ENCODE measurements at places on chromosomes 7 and 10. TPM values are rescaled to one million over a fixed set of nuclear protein-coding genes. Genes with fewer than 3 reads are reported as not detected.

The IFIT1B gene
- not detected for total RNA-seq

The RBM20 gene
- 2.4 TPM for total RNA-seq

The VPS41 gene
- total RNA-seq, result 65.7 TPM

The CHAT gene
- not detected for total RNA-seq

The GPR15LG gene
- total RNA-seq, result not detected

The CAMK2B gene
- 0.63 TPM for total RNA-seq

The AUTS2 gene
- 4.9 TPM for total RNA-seq

The RAPGEF5 gene
- 35.8 TPM for total RNA-seq

The UPK3BL1 gene
- 14.3 TPM for total RNA-seq

The AZGP1 gene
- not detected for total RNA-seq

The PRSS2 gene
- total RNA-seq, result not detected

The NEUROG3 gene
- total RNA-seq, result not detected

The ITPRID1 gene
- not detected for total RNA-seq

The MMRN2 gene
- total RNA-seq, result 6.2 TPM

The HEPACAM2 gene
- not detected for total RNA-seq

The PRPS1L1 gene
- not detected for total RNA-seq

The CASTOR2 gene
- total RNA-seq, result 15.4 TPM

The GSTO1 gene
- 69.3 TPM for total RNA-seq

The MYOZ1 gene
- total RNA-seq, result 0.20 TPM

The TRPV5 gene
- not detected for total RNA-seq

The EPHA1 gene
- not detected for total RNA-seq

The AHR gene
- total RNA-seq, result 187 TPM

The MSS51 gene
- 2.1 TPM for total RNA-seq

The CYP26A1 gene
- total RNA-seq, result not detected

The ZNF727 gene
- total RNA-seq, result 0.10 TPM

The EMX2 gene
- not detected for total RNA-seq

The GNGT1 gene
- total RNA-seq, result not detected

The TDRD1 gene
- 0.13 TPM for total RNA-seq

The NXPH1 gene
- total RNA-seq, result not detected

The AKR1C4 gene
- total RNA-seq, result not detected

The LARP4B gene
- 29.3 TPM for total RNA-seq

The SPDYE6 gene
- total RNA-seq, result not detected

The TMEM225B gene
- 0.52 TPM for total RNA-seq

The CYP26C1 gene
- total RNA-seq, result 0.07 TPM

The ACHE gene
- total RNA-seq, result 0.13 TPM

The LDB3 gene
- total RNA-seq, result 0.96 TPM

The IDI2 gene
- not detected for total RNA-seq

The ZSCAN25 gene
- total RNA-seq, result 12.9 TPM
